AG09319 (cell line): ENCODE measurements at places on chromosomes 2 and 18.

- no peak for DNase-seq
Measured at GRCh38 chr2:126824663-126825062, 74.0 kb upstream of the TEX51 start.

- DNase-seq: no peak
Measured at GRCh38 chr2:219149667-219150066, 10.9 kb downstream of the NHEJ1 start.

DNA sequence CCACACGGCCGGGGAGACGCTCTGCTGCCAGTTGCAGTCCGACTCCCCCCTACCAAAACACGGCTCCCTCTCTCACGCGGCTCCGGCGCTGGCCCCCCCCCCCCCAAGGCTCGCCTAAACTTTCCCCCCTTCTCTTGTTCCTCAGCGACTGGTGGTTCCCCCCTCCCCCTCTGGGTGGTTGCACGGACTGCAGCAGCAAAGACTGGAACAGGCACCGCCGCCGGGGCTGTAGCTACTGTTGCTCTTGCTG, 281 bp downstream of the XPO1 start:
- no peak for DNase-seq

GRCh38 chr2:152564754-152565551, 152.3 kb downstream of the PRPF40A start:
- no peak for DNase-seq

DNA sequence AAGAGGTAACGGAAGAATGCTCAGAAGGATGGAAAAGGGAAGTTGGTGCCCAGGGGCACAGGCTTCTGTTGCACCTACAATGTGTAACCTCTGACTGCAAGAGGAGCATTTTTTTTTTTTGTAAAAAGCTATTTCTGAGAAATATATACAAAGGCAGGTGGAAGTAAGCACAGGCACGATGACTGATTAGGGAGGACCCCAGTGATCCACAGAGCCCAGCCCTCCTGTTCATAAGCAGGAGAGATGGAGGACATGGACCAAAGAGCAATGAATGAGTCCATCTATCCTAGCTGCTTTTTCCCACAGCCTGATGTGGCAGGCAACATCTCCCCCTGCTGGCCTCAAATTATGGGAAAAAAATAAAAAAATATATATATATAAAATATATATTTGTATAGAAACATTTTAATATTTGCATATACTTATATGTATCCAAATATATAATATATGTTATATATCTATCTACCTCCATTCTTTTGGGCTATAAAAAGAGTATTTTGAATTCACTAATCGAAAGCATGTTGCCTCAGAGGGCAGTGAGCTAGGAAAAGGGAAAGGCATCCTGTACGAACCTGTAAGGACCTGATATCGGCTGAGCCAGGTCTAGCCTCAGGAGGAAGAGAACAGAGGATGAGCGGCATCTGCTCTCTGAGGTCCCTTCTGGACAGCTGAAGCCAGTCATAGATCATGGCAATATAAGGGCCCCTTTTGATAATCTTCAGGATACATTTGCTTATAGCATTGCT, 166.0 kb upstream of the STK17B start:
- DNase-seq: no peak

DNA sequence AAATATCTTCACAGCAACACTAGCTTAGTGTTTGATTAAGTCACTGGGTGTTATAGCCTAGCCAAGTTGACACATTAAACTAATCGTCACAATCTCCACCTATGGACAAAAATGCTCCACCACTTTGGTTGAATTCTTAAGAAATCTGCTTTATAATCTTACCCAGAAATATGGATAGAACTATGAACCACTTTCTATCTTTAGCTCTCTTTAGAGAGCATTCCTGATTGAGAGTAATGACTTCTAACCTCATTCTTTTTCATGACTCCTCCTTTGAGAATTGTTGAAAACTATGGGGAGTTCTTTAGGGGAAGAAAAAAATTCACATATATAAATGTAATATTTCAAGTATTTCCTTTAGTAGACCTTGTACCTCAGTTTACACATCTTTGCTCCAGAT, 1282.2 kb upstream of the ZEB2 start:
- DNase-seq: no peak

DNA sequence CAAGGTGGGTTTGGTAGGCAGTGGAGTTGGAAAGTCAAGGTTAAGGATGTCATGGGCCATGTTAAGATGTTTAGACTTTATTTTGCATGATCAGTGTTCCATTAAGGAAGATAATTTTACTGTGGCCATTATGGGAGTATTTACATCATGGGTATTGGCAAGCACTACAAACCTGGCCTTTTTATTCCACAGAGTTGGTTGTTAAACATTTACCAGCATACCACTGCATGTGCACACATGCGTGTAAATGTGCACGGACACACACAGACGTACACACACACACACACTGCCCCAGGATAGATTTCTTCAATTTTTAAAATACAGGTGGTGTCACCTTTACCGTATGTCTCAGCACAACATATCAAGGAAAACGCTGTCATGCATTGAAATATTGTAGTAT, 51.4 kb upstream of the ITGA6 start:
- DNase-seq: no peak

DNA sequence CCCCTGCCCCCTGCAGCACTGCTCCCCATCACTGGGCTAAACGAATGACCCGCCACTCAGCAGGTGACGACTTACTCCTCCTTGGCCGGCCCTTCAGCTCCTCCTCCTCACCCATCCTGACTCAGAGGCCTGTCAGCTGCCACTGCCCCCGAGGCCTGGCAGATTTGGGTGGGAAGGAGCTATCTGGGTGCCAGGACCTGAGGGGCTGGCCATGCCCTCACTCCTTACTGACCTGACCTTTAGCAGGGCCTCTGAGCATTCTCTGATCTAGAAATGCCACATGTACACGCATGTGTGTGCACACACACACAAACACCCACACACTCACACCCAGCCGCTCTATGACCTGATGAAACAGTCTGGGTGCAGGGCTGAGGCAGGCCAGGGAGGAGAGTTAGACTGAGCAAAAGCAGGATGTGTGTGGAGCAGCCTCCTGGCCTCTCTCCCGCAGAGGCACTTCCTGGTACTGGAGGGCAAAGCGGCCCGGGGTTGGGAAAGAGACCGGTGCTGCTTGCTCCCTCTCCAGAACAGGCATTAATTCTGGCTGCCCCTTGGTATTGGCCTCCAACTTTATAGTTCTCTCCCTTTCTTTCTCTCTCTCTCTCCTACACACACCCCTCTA, 68.0 kb downstream of the ZFP36L2 start:
- no peak for DNase-seq

DNA sequence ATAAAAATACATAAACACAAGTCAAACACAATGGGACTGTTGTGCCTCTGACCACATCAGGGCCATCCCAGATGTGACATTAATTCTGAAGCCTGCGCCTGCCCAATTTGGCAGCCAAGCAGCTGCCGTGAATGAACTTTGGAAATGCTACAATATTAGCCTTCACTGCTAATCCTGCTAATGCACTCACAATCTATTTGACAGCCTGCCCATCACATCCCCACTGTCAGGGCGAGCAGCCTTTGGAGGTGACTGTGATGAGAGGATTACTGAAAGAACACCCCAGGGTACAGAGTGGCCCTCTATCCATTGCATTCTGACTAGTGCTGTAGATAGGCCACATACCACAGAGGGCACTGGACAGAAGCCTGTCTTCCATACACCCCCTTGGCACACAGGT, 21.6 kb downstream of the OSR1 start:
- DNase-seq: no peak

GRCh38 chr2:240555541-240556250, 2.1 kb downstream of the ANKMY1 start:
- DNase-seq: no peak

DNA sequence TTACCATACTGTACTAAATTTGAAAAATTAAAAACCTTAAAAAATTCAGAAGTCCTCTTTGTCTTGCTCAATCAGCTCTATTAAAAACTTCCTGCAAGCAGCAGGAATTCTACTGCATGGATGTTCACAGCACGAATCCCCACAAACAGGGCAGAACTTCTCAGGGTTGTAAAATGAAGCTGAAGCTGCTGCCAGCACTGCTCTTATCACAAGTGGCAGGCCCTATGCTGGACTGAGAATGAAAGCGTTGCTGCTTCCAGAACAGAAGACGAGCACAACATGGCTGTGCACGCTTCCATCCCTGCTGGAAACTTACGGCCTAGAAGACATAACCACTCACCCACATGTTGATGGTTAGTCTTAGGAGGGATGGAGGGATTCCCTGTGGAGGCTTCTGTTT, 134.0 kb downstream of the RAB3GAP1 start:
- no peak for DNase-seq
